Naive thymus-derived CD4-positive, alpha-beta T cell (primary cell): ENCODE measurements at places on chromosomes 16 and 17. TPM values are rescaled to one million over a fixed set of nuclear protein-coding genes. Genes with fewer than 3 reads are reported as not detected.
A peak's percentile ranks its signal among the peaks of the same experiment; 100 is the strongest.

- peak; percentile 38 for DNase-seq
Measured at GRCh38 chr16:84544031-84544773, 39.7 kb upstream of the MEAK7 start.

DNA sequence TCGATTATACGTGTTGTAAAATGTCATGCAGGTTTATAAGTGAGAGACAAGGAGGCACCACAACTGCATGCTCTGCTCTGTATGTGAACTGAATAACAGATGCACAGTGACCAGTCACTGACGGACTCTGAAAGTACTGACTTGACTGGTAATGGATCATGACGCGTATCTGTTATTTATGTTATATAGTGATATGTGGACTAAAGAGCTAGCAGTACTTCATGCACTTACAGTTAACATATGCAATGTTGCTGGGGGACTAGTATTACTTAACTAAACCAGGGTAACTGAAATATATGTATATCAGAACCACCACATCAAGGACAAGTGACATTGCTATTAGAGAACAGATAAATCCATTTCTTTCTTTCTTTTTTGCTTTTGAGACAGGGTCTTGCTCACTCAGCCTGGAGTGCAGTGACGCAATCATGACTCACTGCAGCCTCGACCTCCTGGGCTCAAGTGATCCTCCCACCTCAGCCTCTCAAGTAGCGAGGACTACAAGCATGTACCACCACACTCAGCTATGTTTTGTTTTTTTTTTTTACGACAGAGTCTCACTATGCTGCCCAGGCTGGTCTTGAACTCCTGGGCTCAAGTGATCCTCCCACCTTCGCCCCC, 17.2 kb downstream of the COIL start:
- DNase-seq: no peak

DNA sequence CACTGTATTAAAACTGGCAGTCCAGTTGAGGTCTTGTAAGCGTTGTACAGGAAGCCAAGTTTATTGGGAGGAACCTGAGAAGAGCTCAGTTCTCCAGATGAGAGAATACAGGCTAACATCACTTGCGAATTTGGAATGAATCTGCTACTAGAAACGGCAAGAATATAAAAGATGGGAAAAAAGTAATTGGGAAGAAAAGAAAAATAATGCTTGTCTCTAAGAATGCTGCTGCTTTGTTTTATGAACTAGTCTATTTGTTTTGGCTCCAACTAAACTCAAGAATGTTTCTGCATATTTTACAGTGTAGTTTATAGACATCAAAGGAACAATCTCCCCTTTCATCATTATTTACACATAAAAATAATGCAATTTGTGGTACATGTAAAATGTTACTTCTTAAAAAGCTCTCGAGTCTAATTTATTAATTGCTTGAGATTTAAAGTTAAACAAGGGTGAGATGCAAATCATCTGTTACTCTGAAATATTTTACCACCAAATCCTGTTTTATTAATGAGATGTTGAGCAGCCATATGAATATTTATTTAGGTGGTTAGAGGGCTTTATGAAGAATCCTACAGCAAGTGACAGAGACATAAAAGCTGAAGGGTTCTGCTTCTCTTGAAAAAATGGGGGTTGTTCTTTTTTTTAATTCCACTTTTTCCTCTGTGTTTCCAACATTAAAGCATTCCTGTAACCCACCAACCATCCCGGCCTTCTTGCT, 162.1 kb upstream of the AXIN2 start:
- no peak for DNase-seq

GRCh38 chr16:86771506-86772460, 193.4 kb downstream of the FOXL1 start:
- no peak for DNase-seq

The CDH15 gene
- total RNA-seq: not detected

GRCh38 chr16:11456741-11457140, 111.5 kb downstream of the RMI2 start:
- DNase-seq: no peak

The SLFN14 gene
- not detected for total RNA-seq

DNA sequence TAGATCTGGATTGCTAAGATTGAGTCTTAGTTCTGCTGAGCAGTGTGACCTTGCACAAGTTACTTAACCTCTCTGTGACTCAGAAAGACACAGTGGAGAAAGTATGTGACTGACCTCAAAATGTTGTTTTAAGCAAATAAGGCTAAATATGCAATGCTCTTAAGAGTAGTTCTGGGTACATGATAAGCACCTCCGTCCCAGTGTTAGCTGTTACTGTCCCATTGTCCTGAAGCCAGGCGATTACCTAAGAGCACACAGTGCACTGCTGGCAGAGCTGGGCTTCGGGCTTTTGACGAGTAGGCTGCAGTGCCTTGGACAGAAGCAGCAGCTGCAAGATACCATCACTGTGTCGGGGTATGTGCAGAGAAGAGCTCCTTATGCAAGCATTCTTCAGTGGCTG, 32.7 kb upstream of the FOXF1 start:
- DNase-seq: no peak

DNA sequence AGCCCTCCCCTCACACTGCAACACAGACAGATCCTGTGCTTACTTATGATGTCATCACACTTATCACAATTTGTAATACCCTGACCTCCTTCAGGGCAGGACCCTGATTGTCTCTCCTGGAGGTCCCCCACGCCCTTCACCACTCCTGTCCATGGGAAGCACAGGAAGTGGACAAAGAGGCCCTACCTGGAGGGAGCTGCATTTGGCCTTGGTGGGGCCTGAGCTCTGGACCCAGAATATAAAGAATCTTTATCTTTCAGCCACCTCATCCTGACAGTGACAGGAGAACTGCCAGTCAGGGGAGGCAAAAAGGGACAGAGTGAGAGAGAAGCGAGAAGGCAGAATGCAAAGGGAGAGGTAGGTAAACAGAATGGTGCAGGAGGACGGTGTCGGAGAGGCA, 303.4 kb upstream of the N4BP1 start:
- DNase-seq: no peak

The KRTAP2-2 gene
- total RNA-seq: not detected

DNA sequence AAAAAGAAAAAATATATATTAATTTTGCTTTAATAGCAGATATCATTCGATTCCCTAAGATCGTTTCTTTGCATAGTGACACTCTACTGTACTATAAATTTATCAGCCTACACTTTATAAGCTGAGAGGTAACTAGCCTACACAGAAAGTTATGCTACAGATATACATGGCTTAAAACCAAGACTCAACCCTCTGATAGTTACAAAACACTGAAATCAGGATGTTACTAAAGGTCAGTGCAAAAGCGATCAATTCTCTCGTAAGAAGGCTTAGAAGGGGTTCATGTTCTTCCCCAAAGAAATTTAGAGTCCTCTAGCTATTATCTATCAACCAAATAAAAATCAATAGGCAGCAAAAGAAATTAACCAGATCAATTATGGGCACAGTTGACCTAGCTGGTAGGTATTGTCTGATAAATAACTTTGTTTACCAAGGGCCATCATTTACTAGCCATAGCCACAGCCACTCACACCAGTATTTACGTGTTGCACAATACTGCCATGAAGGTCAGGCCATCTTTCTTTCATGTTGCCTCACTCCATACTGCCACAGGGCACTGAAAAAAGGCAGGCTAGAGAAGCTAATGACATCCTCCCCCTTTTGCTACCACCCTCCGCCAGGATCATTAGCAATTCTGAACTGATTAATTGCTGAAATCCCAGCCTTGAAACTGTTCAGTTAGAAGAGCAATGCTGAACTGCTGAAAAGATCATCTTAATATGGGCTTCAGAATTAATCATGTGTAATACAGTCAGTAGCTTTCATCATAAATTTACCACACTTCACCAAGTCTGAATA, 43.7 kb downstream of the RND2 start:
- DNase-seq: no peak

The CLEC10A gene
- total RNA-seq: 1.4 TPM

The OR1F1 gene
- 0.38 TPM for total RNA-seq

GRCh38 chr17:82645516-82645915, 2.7 kb downstream of the WDR45B start:
- no peak for DNase-seq

The GGA3 gene
- total RNA-seq: 128 TPM

The CBX8 gene
- 2.4 TPM for total RNA-seq

The CCL8 gene
- total RNA-seq: not detected

DNA sequence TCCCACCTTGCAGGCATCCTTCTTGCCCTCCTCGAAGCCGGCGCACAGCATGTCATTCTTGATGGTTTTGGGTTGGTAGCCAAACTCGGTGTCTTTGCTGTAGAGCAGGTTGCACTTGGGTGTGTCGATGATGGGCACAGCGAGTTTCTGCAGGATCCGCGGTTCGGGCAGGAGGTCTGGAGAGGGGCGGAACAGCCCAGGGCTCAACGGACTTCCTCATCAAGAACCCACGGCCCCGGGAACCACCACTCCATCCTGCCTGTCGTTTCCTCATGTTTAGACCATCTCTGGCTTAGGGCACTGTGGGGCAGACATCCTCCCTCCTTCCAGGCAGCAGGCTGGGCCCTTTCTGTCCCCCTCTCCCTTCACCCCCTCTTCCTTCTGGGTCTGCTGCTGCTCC, 6.5 kb downstream of the PRSS27 start:
- no peak for DNase-seq

DNA sequence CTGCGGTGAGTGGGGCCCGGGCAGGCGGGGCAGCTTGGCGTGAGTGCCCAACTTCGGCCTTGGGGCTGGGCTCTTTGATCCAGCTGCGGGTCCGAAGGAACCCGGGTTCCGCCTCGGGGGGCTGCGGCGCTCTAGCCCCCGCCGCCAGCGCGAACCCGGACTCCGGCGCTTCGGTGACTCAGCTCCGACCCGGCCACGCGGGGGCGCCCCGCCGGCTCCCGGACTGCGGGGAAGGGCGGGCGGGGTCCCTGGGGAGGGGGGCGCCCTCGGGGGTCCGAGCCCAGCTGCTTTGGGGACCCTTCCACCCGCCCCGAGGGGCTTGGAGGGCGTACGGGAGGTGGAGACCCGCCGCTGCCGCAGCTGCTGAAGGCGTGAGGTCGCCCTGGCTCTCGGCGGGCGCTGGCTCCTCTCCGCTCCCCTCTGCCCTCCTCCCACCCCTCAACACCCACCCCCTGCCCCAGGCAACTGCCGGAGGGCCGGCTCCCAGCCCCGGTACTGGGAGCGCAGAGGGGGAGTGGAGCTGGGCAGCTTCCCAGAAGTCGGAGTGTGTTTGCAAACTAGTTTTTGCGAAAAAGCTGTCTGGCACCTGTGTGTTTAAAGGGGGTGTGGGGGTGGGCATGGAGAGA, 516 bp downstream of the CPNE2 start:
- DNase-seq: peak; percentile 75

The PPP1R27 gene
- not detected for total RNA-seq

The EFCAB13 gene
- total RNA-seq: 31.5 TPM

- no peak for DNase-seq
Measured at GRCh38 chr17:69761767-69762321, 313.2 kb upstream of the KCNJ16 start.

DNA sequence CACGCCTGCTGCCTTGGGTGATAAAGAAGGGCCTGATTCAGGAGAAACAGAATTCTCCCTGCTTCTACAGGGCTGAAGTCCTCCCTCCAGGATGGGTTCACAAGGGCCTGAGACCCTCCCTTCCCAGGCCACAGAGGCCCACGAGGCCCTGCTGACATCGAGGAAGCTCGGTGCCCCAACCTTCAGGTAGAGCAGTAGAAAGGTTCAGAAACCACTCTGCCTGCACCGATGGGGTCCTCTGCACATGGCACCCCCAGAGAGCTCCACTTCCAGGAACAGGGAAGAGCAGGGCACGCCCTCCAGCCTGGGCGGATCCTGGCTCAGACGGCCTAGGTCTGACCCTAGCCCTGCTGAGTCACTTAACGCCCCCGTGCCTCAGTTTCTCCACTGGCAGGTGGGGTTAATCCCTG, 773 bp downstream of the CENPX start:
- no peak for DNase-seq

- DNase-seq: no peak
Measured at GRCh38 chr17:74080656-74081582, 122.6 kb upstream of the RPL38 start.

The KRT15 gene
- total RNA-seq: not detected

DNA sequence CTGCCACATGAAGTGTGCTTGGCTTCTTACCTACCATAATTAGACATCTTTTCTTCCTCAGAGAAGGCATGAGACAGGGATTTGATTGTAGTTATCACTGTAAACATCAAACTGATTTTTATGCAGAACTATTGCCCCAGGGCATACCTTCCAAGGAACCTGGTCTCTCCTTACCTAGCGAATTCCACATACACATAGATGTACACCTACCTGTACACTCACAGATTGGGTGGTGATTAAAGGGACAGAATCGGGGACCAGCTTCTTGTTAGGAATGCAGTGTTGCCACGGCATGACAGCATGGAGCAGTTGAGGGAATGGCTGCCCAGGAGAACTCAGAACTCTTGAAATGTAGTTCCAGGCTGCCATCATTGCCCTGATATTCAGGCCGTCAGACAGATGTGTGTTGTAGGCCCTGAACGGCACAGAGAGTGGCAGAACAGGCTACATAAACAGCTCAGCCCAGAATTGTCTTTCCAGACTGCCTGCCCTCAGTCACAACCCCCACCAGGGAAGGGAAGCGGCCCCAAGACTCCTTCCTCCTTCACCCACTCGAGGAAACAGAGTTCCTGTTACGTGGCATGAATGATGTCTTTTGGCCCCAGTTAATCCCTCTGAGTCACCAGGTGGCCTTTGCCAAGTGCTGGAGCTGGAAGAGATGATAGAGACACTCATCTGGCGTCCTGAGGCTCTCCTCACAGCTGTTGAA, 17.8 kb upstream of the NAGLU start:
- no peak for DNase-seq

- no peak for DNase-seq
Measured at GRCh38 chr17:67531291-67531690, 154.2 kb downstream of the PITPNC1 start.

The KCNJ18 gene
- not detected for total RNA-seq

- no peak for DNase-seq
Measured at GRCh38 chr16:89861648-89862047, 11.7 kb upstream of the TCF25 start.

The HES7 gene
- total RNA-seq: 0.22 TPM
